ENCODE measurements at places on chromosomes 5 and 9.

- DNase-seq = no peak
These were observed 148.2 kb downstream of the SMARCA2 start for GRCh38 chr9:2163231-2163885.

GRCh38 chr9:91163773-91164471, 197.8 kb downstream of the AUH start:
- no peak for DNase-seq

DNA sequence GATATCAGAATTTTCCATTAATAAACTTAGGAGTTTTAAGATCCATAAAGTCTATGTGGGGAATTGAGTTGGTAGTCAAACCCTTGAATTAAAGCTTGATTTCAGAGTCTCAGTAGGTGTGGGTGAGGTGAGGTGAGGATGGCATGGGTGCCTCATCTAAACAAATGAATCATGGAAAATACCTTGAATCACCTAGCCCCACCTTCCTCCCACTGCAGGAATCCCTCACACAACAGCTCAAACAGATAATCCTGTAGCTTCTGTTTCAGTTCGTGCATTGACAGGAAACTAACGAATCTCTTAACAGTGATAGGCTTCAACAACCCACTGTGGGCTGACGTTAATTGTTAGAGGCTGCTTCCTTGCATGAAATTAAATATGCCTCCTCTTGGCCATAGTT, 185.0 kb downstream of the SREK1 start:
- DNase-seq = no peak

DNA sequence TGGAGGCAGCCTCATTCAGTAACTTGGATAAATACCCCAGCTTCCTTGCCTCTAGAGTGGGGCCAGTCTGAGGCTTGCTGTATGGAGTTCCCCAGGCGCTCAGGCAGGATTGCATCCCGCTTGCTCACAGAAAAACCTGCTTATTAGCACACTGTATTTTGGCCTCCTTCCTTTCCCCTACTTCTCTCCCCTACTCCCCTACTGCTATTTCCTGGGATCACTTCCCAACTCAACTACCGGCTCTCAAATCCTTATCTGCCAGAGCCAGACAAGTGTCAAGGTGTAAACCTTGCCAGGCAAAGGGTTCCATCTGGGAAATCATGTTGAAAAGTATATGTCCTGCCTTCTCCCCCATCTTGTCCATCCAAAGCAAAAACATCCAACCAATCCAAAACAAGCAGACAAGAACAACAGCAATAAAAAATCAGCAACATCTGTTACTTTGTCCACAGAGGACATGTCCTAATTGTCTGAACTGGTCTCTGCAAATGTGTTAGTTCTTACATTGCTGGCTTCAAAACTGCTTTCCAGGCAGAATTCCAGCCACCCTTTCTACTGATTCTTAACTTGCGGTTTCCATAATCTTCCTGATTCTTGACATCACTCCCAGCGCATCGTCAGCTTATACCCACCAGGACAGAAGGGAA, 164.1 kb upstream of the SEMA6A start:
- no peak for DNase-seq

DNA sequence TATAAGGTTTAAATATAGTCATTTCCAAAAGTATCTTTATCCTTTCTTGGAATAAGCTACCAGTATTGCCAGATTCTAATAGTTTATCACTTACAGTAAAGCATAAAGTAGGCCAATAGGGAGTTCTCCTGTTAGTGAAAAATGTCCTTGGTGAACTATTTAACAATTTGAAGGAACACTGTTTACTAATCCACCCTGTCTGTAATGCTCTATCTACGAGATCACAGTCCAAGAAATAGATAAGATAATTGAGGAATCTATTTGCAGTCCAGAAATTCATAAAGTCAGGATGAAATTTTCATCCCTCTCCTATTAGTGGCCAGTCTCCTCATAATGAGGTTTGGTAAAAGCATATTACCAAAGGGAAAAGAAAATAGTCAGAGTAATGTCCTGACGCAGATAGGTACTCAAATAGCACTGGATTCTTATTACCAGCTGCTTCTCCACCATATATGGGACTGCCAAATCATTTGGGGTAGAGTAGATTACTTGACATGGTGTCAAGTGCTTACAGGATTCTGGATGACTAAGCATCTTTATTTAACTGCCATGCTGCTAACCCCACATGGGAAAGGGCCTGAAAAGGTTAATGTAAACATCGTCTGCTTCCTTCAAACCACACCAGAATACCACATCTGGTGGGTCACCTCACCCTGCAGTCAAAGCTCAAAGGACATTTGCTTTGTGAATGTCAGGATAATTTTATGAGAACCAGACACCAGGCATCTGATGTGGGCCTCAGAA, 808.1 kb downstream of the EFNA5 start:
- no peak for DNase-seq
